ENCODE measurements at places on chromosomes 16 and 17.

GRCh38 chr17:77727037-77727615, 231.4 kb upstream of the TNRC6C start:
- DNase-seq: no peak

GRCh38 chr17:6138761-6139446, 68.7 kb downstream of the WSCD1 start:
- no peak for DNase-seq

DNA sequence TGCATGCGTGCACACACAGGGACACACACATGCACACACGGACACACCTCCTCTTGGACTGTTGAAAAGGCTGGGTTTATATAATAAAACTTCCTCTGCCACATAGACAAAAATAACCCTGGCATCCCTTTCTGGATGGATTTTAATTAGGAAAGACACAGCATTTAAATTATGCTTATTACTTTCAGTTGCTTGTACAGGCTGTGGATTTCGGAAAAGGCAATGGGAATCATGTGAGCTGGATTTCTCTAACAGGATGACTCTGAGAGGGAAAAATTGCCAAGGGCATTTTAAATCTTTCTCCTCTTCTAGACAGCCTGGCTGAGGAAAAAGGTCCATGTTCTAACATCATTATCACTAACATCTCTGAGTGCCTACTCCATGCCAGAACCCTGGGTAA, 75.9 kb downstream of the HLF start:
- no peak for DNase-seq

DNA sequence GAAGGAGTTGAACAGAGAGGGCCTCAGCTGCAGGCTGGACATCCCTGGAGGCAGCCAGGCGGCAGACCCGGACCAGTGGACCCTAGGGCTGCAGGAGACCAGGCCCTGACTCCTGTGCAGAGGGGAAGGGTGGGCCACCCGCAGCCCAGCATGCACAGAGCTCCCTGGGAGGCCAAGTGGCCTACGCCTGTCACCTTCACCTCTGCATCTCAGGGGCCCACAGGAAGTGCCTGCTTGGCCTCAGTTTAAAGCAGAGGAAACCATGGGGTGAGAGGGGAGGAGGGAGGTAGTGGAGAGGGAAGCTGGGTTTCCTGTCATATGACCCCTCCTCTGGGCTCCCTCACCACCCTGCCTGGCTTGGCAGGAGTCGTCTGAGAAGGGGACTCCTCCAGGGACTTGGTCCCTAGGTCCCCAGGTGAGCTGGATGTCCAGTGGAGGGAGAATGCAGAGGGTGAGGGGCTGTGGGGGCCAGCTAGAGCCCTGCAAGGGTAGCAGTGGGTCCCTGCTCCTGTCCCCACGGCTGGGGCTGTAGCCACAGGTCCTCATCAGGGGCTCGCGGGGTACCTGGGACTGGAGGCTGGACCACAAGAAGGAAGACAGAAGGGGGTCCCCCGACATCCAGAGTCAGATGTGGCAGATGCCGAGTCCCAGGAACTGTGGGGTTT, at the start of gene TMC8:
TMC8 (plus strand) TSS at position 335 of the 665 bp plus-strand sequence. CDS start 818 bp downstream, outside the sequence.
- DNase-seq: no peak

GRCh38 chr16:66399031-66399430, 28.1 kb upstream of the BEAN1 start:
- no peak for DNase-seq
